ENCODE measurements at places on chromosomes 4 and X.

- DNase-seq = no peak
Observed at GRCh38 chr4:177177541-177178081, 132.1 kb upstream of the NEIL3 start.

DNA sequence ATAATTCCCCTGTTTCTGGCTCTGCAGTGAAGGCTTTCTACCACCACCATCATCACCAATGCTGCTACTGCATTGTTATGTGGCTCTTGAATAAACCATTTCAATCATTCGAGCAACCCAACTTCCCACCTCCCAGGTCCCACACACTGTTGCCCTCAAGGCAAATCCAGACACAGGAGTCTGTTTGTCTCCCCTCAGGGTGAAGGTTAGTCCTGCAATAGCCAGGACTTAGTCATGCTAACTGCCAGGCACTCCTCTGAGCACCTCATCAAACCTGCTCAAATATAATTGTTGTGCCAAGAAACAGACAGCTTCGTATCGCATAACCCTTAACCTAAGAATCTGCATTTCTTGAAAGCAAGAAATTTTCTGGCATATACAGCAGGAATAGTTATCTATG is 213.2 kb downstream of the KDR start:
- DNase-seq = no peak

DNA sequence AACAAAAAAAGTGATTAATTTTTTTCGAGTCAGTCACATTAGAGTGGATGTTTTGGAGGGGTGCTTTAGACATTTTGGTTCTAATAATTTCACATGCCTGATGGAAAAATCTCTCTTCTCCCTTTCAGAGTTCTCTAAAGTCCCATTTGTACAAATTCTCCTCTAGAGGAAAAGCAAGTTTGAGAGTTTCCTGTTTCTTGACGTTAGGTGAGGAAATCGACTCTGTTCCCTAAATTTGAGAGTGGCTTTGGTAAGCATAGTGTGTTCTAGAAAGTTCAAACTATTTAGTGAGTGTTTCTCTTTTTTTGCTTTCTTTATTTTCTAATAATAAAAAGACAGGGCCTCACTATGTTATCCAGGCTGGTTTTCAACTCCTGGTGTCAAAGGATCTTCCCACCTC is 1.6 kb upstream of the ATP6AP2 start:
- DNase-seq = no peak

DNA sequence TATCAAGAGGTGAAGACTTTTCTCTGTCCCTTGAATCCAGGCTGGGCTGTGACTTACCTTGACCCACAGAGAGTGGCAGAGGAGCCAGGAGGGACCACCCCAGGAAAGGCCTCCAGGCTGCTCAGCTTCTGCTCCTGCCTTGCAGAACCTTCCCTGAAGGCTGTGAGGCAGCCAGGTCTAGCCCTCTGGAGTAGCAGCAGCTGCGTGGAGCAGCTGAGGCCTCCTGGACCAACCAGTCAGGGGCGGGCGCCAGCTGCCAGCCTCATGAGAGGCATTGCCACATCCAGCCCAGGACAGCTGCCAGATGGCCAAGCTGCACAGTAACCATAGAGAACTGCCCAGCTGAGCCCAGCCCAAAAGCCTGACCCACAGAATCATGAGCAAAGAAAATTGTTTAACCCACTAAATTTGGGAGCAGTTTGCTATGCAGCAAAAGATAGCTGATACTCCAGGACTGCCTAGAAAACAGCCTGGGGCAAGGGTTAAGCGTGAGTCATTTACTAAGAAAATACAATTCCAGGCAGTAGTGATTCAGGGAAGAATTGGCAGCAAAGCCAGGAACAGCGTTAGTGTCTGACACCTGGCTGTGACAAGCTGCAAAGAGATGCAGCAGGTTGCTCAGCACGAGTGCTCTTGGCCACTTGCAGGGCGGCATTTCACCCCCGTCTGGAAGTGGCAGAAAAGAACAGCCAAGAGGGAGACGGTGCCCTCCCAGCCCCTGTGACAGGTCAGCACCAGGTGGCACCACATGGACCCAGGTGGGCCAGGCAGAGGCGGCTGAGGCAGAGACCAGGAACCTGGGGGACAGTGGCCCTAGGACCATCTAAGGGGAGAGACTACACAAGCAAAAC is 14.7 kb upstream of the PDE6B start:
- DNase-seq = no peak

DNA sequence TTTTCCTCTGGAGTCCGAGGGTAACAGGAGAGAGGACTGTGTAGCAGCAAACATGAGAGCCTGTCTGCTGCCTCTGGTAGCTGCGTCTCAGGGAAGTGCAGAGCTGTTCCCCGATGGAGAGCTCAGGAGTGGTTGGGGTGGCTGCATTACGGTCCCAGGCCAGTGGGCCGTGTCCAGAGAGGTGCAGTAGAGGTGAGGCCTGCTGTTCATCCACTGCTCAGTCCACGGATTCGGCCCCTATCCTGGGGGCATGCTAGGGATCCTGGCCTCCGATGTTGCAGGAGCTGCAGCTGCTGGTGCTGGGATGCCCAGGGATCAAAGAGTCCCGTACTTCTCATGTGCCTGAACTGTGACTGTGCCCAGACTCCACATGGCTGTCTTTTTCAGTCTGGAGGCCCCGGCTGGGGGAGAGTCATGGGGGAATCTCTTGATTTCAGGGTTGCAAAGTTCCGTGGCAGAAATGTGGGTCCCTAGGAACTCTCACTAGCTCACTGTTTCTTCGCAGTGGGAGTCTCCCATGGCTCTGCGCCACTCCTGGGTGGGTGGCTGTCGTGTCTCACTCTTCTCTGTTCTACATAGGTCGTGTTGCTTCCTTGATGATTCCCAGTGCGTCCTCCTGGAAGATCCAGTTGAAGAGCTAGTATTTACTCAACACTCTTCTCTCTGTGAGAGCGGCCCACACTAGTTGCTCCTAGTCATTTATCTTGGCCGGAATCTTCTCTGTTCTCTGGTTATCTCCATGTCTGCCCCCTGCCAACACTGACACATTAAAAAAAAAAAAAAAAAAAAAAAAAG is 109.5 kb upstream of the CENPE start:
- DNase-seq = no peak

DNA sequence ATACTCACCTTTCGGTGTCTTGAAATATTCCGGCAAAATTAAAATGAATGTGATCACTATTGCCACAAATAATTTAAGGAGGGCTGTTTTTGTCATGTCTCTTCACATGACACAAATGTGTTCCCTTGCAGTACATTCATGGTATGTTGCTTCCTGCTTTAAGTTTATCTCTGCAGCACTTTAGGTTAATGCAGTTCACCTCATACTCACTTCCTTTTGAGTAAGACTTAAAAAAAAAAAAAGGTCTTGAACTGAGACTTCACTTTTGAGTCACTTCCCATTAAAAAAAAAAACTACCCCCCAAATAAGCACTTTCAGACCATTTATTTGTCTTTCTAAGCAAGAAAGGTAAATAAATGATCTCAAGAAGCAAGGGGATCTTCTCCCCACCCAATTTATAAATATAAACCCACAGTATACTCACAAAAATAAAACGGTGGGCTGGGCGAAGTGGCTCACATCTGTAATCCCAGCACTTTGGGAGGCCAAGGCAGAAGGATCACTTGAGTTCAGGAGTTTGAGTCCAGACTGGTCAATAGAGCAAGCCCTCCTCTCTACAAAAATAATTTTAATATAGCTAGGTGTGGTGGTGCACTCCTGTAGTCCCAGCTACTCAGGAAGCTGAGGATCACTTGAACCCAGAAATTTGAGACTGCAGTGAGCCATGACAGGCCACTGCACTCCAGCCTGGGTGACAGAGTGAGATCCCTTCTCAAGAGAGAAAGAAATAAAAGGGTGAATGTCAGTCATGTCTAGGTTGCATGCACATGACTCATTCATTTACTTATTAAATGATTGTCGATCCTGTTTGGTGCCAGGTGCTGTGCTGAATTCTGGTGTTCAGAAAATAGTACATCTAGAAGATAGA is at the start of gene TMEM156:
TSS of gene TMEM156 (minus strand) at position 192 of the 868 bp plus-strand sequence. CDS start at position 96, 96 bp downstream.
- DNase-seq = no peak

DNA sequence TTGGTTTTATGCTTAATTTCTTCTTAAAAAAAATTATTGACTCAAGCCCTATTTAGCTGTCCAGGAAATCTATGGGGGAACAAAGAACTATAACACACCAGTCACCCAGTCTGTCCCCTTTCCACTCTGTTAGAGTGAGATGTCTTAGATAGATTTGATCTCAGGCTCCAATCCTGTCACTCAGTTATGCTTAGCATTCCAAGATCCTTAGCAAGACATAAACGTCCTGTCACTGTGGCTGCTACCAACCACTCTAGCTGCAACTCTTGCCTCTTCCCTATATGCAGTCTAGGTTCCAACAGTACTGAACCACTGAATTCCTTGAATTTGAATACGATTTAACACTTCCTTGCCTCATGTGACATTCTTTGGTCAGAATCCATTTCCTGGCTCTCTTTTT is 241.9 kb upstream of the NWD2 start:
- peak; percentile 34 for DNase-seq

- DNase-seq = peak; percentile 0
Observed at GRCh38 chrX:38095971-38096529, 89.7 kb downstream of the SYTL5 start.

DNA sequence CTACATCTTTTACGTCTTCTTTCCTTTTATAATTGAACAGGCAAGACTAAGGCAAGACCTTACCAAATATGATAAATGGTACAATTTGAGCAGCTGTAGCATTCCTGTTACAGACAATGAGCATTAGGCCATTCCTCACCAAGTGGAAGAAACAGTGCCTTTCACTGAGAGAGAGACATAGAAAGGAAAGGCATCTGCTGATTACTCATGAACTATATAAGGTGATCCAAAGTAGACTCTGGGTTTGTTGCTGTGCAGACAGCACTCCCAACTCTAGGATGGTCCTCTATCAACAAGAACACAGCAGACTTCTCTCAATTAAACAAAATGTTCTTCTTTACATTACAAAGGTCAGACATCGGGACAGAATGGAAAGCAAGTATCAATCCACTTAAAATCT is 91.9 kb downstream of the FAM13A start:
- DNase-seq = no peak

DNA sequence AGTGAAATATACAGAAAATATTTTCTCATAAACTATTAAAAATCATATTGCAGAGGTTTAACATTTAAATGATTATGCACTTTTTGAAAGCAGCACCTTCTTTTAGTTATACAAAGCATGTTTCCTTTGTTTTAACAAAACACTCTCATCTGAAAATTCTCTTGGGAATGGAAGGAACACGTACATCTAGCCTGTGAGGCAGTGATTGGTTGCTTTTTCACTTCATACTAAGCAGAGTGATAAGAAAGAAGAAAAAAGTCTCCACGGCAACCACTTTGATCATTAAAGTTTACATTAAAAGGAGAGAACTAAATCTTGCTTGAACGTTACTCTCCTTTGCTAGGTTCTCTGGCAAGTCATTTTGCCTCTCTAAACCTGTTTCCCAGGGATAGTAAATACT is 41.7 kb upstream of the H2AZ1 start:
- no peak for DNase-seq

GRCh38 chr4:138981930-138982390 is 33.6 kb upstream of the NOCT start:
- peak; percentile 14 for DNase-seq

DNA sequence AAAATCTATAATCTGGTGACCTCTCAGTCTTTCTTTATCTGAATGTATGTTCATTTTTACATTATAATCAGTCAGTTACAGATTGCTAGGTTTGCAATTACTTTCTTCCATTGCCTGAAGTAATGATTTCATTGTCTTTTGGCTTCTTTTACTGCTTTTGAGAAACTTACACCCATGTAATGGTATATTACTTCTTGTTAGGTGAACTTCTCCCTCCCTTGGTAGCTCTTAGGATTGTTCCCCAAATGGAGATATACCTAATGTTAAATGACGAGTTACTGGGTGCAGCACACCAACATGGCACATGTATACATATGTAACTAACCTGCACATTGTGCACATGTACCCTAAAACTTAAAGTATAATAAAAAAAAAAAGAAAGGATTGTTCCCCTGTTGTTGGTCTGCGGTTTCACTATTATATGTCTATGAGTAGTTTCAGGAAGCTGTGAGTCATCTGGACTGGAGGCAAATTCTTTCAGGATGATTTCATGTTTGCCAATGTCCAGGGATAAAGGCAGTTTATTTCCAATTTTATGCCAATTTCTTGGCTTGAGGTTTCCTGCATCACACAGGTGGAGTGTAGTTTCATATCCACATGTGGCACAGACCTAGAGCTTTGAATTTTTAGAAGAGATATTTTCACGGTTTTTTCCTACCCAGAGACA is 21.8 kb downstream of the SPANXC start:
- DNase-seq = no peak

DNA sequence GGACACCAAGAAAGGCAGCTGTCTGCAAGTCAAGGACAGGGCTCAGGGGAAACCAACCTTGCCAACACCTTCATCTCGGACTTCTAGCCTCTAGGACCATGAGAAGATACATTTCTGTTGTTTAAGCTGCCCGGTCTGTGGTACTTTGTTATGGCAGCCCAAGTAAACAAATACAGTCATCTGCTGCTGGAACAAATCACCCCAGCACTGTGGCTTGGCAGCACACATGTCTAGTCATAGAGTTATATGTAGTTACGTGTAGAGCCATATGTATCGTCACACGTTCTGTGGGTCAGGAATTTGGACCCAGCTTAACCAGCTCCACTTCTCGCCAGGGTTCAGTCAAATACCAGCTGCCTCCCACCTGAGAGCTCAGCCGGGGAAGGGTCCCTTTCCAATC is 2.5 kb downstream of the HTT-AS start:
- no peak for DNase-seq

DNA sequence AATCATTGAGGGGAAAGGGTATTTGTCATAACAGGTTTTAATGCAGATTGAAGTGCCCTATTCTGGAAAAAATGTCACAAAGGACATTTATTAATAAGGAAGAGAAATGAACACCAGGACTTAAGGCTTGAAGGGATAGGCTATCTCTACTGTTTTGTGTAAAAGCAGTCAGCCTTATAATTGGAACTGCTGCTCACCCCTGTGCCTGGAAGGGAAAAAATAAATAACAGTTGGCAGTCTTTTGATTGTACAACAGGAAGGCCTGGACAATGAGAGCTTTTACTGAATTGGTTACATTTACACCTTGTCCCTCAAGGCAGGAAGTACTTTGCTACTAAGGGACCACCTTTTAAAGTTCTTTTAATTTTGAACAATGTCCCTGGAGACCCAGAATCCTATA is 17.8 kb upstream of the MAGED4 start:
- no peak for DNase-seq

Measured in SK-MEL-5 (cell line).